ENCODE measurements at places on chromosomes 12 and 14. TPM values are rescaled to one million over a fixed set of nuclear protein-coding genes. Genes with fewer than 3 reads are reported as not detected.

RHOF gene
- 2.2 TPM for total RNA-seq

IFNG gene
- not detected for total RNA-seq

CAPZA3 gene
- not detected for total RNA-seq

GCH1 gene
- 0.79 TPM for total RNA-seq

ADAM21 gene
- 0.86 TPM for total RNA-seq

FAIM2 gene
- 3.7 TPM for total RNA-seq

ESR2 gene
- 0.33 TPM for total RNA-seq

ACACB gene
- total RNA-seq = 2.2 TPM

KRT81 gene
- 0.13 TPM for total RNA-seq

PPP1R3E gene
- 5.0 TPM for total RNA-seq

SIX1 gene
- 4.6 TPM for total RNA-seq

RAB5B gene
- total RNA-seq = 64.1 TPM

MGP gene
- total RNA-seq = 251 TPM

HOXC12 gene
- total RNA-seq = not detected

CCNK gene
- total RNA-seq = 35.7 TPM

MAP3K9 gene
- total RNA-seq = 0.07 TPM

SPTB gene
- 0.13 TPM for total RNA-seq

PRH2 gene
- not detected for total RNA-seq

MYH7 gene
- total RNA-seq = not detected

MIP gene
- total RNA-seq = 0.13 TPM

Data from smooth muscle cell of the pulmonary artery (primary cell).